ENCODE measurements at places on chromosomes 5 and 9. TPM values are rescaled to one million over a fixed set of nuclear protein-coding genes. Genes with fewer than 3 reads are reported as not detected.
A peak's percentile ranks its signal among the peaks of the same experiment; 100 is the strongest.

TOR2A gene
- total RNA-seq = 13.9 TPM

DNA sequence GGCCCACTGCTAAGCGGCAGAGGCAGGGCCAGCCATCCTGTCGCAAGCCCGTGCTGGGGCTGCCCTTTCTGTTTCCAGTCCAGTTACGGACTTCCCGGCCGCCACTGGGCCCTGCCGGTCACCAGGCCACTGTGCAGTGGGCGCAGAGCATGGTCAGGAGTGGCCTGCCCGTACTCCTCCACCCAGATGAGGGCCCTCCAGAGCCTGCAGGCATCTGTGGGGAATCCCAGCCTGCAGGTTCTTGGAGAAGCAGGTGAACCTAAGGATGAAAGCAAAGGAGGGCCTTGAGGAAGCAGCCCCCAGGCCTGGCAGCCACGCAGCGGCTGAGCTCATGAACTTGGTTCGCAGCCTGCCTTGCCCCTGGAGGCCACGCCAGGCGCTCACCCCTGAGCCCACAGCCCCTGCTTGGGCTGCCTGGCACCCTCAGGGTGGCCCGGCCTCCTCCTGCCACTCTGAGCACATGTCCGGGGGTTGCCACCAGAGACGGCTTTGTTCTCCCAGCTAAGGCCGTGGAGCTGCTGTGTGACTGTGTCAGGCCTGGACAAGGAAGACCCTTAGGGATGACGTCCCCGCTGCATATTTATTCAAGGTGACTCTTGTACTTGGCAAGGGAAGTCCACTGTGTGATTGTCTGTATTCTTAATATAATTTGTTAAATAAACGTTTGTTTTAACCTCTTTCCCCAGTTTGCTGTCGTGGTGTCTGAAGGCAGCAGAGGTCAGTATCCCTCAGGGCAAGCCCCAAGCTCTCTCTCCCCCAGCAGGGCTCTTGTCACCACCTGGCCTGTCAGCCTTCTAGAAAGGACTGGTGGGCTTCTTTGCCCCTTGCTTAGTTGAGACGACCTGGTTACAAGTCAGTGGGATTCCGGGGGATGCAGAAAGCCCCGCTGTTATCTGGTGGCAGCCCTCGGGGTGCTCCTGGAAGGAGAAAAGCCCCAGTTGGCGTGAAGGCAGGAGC, 107.1 kb upstream of the LMX1B start:
- H3K4me1 ChIP-seq = no peaks in the 10 kb centered on the region
- peaks cover 4% of the 10 kb centered on the region for H3K27me3 ChIP-seq
- H3K36me3 ChIP-seq = peaks cover 5% of the 10 kb centered on the region
- no peak overlapping the region for H3K27ac ChIP-seq
- H3K4me3 ChIP-seq = no peak overlapping the region

GRCh38 chr5:110377943-110378342, 348.5 kb downstream of the TMEM232 start:
- H3K4me3 ChIP-seq = no peak overlapping the region
- no peak for DNase-seq
- no peaks in the 10 kb centered on the region for H3K36me3 ChIP-seq
- H3K27ac ChIP-seq = no peak overlapping the region
- no peaks in the 10 kb centered on the region for H3K4me1 ChIP-seq

DNA sequence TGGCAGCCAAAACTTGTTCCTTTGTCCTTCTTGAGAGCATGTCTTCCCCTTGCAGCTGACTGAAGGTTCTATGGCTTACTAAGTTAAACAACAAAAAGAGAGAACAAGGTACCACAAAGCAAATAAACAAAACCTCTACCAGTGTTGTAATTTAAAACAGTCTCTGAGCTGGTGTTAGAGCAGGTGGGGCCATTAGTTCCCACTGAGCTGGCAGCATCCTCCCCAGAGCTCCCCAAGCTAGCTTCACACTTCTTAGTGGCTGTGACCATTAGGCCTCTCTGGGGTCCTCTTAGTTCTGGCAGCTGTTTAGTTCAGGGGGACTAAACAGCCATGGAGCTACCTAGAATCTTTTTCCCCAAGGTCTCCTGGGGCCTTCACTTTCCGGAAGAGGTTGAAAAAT, 128.6 kb upstream of the ELL2 start:
- H3K27me3 ChIP-seq = peaks cover 4% of the 10 kb centered on the region
- no peaks in the 10 kb centered on the region for H3K4me1 ChIP-seq
- H3K4me3 ChIP-seq = no peak overlapping the region
- no peaks in the 10 kb centered on the region for H3K36me3 ChIP-seq
- DNase-seq = no peak
- H3K27ac ChIP-seq = no peak overlapping the region

GRCh38 chr5:82387001-82387818, 109.1 kb upstream of the RPS23 start:
- DNase-seq = no peak
- H3K4me1 ChIP-seq = no peaks in the 10 kb centered on the region
- no peak overlapping the region for H3K4me3 ChIP-seq
- no peaks in the 10 kb centered on the region for H3K36me3 ChIP-seq

DNA sequence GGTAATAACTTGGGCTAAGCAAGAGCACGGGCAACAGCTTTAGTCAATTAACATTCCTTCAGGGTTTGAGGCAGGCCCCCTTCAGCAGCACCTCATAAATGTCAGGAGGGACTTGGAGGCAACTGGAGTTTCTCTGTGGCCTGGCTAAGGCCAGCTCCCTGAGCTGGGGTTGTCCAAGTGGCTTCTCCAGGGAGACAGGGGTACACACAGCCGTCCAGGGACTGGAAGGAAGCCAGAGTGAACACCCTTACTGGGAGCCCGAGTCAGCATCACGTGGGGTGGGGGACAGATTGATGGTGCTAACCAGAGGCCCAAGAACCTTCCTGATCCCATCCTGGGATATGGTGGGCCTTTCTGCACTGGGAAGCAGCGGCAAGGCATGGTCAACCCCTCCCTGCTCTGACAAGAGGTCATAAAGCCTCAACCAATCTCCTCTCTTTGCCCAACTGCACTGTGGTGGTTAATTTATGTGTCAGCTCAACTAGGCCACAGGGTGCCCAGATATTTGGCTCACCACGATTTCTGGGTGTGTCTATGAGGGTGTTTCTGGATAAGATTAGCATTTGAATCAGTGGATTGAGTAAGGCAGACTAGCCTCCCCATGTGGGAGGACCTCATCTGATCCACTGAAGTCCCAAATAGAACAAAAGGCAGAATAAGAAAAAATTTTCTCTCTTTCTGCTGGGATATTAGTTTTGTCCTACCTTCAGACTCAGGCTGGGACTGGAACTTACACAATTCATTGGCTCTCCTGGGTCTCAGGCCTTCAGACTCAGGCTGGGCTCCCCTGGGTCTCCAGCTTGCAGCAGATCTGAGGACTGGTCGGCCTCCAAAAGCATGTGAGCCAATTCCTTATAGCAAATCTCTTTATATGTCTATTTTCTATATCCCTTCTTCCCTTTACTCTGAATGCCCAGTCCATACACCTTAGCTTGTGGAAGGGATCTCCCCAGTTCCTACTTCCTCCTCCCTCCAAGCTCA, 127.2 kb upstream of the LARP1 start:
- no peaks in the 10 kb centered on the region for H3K4me1 ChIP-seq
- H3K36me3 ChIP-seq = no peaks in the 10 kb centered on the region

AGXT2 gene
- total RNA-seq = not detected

AJM1 gene
- 1.3 TPM for total RNA-seq

DNA sequence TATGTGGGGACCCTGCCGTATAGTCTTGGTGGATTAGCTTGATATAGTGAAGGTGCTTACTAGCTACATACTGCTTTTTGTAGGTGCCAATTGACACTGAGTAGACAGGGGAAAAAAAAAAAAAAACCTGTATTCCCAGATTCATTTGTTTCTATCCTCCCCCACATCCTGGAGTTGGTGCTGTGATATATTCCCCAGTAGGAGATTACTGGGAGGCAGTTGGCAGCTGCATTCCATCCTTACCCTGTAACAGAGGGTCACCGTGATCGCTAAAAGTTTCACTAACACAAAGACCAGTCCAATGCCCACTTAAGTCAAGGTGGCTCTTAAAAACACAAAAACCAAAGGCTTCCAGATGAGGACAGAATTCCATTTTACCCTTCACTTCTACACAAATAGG, 27.4 kb upstream of the TOMM5 start:
- H3K27me3 ChIP-seq = no peaks in the 10 kb centered on the region
- no peaks in the 10 kb centered on the region for H3K36me3 ChIP-seq
- H3K27ac ChIP-seq = no peak overlapping the region
- no peaks in the 10 kb centered on the region for H3K4me1 ChIP-seq
- no peak overlapping the region for H3K4me3 ChIP-seq
- no peak for DNase-seq

DNA sequence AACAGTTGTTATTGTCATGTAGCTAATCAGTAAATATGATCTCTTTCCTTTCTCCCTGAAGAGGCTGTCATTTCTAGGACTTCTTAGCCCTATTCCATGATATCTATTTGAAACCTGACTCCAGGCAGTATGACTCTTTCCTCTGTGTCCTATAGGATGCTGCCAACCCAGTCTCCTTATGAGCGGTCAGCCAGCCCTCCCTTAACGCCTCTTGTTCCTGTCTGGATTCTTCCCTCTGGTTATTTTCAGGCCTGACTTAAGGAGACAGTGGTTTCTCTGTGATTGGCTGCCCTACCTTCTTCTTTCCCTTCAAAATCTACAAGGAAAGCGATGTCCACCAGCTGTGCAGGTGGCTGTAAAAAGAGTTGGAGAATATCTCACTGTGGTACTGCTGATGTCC, 19.4 kb upstream of the C5orf63 start:
- H3K27ac ChIP-seq = no peak overlapping the region
- peaks cover 9% of the 10 kb centered on the region for H3K4me1 ChIP-seq
- no peak overlapping the region for H3K4me3 ChIP-seq
- H3K36me3 ChIP-seq = no peaks in the 10 kb centered on the region

- no peak for DNase-seq
- H3K36me3 ChIP-seq = no peaks in the 10 kb centered on the region
- no peak overlapping the region for H3K4me3 ChIP-seq
- no peaks in the 10 kb centered on the region for H3K4me1 ChIP-seq
These were observed 53.6 kb downstream of the RASGEF1C start for GRCh38 chr5:180155365-180155926.

GRCh38 chr5:66653325-66653724, 57.1 kb downstream of the MAST4 start:
- no peak overlapping the region for H3K27ac ChIP-seq
- no peak for DNase-seq
- no peaks in the 10 kb centered on the region for H3K27me3 ChIP-seq
- no peaks in the 10 kb centered on the region for H3K36me3 ChIP-seq

GKAP1 gene
- total RNA-seq = 15.5 TPM

GRCh38 chr9:93471124-93471523, 17.7 kb upstream of the FAM120AOS start:
- no peaks in the 10 kb centered on the region for H3K27me3 ChIP-seq
- H3K4me1 ChIP-seq = peaks cover 64% of the 10 kb centered on the region
- DNase-seq = no peak
- H3K4me3 ChIP-seq = no peak overlapping the region
- H3K27ac ChIP-seq = no peak overlapping the region

GRCh38 chr9:129143031-129143927, 32.1 kb downstream of the PTPA start:
- peak overlapping the region; percentile 67 for H3K27ac ChIP-seq
- H3K27me3 ChIP-seq = no peaks in the 10 kb centered on the region
- no peak overlapping the region for H3K4me3 ChIP-seq
- peaks cover 46% of the 10 kb centered on the region for H3K4me1 ChIP-seq
- DNase-seq = peak; percentile 42

Data from naive thymus-derived CD8-positive, alpha-beta T cell (primary cell).